ENCODE measurements at places on chromosomes 1 and 21.
A peak's percentile ranks its signal among the peaks of the same experiment; 100 is the strongest.

DNA sequence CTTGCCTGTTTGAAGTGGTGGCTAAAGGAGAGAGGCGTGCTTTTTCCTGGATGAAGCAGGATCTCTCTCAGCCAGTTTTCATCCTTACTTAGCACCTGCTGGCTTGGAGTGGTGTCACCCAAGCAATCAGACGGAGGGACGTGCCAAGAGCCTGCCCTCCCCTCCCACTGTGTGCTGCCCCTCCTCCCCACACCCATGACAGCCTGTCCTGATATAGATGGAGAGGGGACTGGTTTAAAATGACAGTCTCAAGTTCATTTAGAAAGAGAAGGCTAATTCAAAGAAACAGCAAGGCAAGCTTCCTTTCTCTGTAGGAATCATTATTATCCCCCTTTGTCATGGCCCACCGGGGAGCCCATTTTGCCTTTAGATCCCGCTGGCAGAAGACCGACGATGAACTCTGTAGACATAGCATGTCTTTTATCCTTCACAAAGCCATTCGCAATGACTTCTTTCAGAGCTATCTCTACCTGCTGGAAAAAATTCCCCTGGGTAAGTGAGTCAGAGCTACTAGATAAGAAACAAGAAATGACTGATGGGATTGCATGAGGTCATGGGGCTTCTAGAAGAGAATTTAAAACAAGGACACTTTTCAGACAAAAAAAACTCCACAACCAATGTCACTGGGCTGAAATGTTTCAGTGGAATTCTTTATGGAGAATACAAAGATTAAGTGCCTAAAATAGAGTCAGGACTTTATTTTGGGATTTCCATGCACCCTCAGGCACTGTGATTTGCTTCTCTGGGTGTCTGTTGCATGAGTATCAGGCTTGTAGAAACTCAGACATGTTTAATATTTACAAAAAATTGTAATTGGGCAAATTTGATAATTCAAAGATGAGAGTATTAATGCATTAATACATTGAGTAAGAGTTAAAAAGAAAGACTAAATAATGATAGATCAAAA lies at the start of gene NTMT2:
TSS of gene NTMT2 (plus strand) at position 190 of the 907 bp plus-strand sequence. CDS start at position 339, 149 bp downstream.
- no peak for DNase-seq

- peak; percentile 78 for DNase-seq
Observed at GRCh38 chr1:7572654-7573152, 198.4 kb upstream of the VAMP3 start.

DNA sequence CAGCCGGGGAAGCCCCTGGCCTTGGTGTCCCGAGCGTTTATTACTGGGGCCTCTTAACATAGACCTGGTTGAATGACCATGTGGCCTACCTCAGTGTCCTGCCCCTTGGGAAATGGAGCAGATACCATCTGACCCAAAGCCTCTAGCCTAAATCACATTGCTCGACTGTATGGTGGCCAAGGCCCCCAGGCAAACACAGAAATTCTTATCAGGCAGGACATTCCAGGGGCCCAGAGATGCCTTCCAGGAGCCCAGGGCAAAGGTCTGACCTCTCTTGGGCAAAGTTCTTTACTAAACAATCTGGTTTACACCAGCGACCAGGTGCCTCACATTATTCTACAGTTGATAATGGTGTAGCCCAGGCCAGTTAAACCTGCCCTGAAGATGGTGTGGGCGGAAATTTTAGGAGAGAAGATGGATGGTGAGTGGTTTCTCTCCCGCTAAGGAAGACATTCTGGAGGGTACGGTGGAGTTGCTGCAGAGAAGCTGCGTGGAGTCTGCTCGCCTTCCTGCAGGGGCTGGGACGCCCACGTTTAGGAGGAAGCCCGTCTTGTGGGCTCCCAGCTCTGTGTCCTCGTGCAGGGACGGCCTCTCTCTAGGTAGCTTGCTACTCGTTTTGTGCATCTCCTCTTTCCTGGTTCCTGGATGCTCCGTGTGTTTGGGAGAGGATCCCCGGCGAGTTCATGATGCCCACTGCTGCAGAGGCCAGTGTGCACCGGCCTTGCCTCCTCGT lies 21.2 kb downstream of the AJAP1 start:
- DNase-seq = no peak

DNA sequence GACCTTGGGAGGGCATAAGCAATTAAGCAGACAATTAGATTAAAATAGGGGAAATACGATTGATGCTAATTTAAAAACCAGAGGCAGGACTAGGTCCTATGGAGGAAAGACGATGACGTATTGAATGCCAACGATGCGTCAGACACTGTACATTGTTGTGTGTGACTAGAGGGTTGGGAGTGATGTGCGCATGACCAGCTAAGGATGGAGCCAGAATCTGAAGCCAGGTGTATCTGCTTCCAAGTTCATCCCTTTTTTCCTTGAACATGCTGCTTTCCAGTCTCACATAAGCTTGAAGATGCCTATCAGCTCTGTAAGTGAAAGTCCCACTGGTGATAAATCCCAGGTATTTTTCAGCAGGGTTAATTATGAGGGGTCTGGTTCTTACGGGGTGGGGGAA lies 576.2 kb downstream of the MATN1 start:
- no peak for DNase-seq

GRCh38 chr1:95108792-95109191 lies 8.4 kb upstream of the TLCD4 start:
- DNase-seq = no peak

GRCh38 chr1:168031627-168032026 lies 94.8 kb upstream of the MPC2 start:
- no peak for DNase-seq

DNA sequence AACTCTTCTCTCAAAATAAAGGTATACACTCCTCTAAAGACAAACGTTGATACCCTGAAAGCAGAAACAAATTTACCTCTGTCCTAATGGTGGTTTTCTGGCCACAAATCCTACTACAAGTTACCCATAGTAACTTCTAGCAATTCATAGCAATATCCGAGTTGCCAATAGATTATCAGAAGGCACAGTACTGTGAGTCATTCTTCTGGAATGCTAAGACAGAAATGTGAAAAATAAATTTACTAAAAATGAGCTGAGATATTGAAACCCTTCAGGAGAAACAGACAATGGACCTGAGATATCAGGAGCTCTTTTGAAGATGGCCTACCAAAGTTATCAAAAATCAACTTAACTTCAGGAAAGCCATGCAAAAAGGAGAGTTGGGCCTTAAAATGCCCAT lies 715.0 kb upstream of the ADAMTS5 start:
- no peak for DNase-seq

- no peak for DNase-seq
Observed at GRCh38 chr1:78143152-78143551, 97.4 kb downstream of the GIPC2 start.

GRCh38 chr1:213817156-213817555 lies 170.6 kb upstream of the PROX1 start:
- DNase-seq = no peak

- no peak for DNase-seq
Observed at GRCh38 chr21:44253832-44254710, 7.6 kb downstream of the DNMT3L start.

DNA sequence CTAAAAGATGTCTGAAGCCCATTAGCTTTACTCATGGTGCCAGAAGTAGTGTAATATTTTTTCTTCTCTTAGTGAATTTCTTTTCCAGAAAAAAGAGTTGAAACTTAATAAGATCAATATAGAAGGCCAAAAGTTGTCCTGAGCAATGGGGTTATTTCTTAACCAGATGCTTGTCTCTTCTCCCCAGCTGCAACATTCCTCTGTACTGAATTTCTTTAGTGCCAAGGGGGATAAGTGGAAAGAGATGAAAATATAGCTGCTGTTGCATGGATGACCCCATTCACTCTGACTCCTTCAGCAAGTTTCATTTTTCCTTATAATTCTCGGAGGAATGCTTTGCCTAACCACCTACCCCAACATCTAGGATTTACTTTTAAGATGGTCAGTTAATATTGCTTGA lies 675.0 kb downstream of the USP25 start:
- DNase-seq = no peak

- DNase-seq = no peak
Observed at GRCh38 chr1:224632381-224632871, 16.3 kb downstream of the CNIH3 start.

DNA sequence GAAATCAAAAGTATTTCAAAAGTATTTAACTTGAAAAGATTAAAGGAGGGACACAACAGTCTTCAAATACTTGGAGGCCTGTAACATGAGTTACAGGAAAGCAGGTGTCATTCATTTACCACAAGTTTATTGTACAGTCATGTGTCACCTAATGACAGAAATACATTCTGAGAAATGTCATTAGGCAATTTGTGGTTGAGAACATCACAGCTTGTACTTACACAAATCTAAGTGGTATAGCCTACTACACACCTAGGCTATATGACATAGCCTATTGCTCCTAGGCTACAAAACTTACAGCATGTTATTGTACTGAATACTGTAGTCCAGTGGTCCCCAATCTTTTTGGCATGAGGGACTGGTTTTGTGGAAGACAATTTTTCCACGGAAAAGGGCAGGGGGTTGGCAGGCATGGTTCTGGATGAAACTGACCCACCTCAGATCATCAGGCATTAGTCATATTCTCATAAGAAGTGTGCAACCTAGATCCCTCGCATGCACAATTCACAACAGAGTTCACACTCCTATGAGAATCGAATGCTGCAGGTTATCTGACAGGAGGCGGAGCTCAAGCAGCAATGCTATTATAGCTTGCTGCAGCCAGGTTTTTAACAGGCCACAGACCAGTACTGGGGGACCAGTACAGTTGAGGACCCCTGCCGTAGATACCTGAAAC lies 25.0 kb upstream of the PHTF1 start:
- DNase-seq = peak; percentile 28

- no peak for DNase-seq
Observed at GRCh38 chr1:217274927-217275654, 355.8 kb downstream of the GPATCH2 start.

DNA sequence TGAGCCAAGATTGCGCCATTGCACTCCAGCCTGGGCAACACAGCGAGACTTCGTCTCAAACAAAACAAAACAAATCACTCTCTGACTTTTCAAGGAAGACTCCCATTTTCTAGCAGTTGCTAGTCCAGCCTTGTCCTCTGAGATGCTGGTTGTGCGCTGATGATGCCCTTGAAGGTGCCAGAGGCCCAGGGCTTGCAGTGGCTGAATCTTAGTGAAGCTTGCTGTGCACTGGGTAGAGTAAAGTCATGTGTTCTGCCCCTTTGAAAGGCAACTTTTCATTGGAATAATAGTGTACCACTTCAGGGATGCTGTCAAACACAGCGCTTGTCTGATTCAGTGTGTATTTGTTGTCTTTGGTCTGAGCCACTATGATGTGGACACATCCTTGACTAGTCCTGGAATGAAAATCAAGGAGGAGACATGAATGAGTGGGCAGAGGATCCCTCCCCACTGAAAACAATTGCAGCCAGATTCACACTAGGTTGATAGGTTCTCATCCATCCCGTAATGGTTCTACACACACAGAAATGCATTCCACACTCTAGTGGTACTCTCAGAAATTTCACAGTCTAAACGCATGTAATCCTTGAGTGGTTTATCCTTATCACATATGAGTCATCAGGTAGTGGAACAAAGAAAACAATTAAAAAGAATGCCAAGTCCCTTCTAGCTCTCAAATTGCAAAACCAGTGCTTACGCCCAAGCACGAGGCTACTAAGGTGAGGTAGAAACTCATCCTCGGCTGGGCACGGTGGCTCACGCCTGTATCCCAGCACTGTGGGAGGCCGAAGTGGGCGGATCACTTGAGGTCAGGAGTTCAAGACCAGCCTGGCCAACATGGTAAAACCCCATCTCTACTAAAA lies 17.8 kb upstream of the TDRD10 start:
- DNase-seq = no peak

DNA sequence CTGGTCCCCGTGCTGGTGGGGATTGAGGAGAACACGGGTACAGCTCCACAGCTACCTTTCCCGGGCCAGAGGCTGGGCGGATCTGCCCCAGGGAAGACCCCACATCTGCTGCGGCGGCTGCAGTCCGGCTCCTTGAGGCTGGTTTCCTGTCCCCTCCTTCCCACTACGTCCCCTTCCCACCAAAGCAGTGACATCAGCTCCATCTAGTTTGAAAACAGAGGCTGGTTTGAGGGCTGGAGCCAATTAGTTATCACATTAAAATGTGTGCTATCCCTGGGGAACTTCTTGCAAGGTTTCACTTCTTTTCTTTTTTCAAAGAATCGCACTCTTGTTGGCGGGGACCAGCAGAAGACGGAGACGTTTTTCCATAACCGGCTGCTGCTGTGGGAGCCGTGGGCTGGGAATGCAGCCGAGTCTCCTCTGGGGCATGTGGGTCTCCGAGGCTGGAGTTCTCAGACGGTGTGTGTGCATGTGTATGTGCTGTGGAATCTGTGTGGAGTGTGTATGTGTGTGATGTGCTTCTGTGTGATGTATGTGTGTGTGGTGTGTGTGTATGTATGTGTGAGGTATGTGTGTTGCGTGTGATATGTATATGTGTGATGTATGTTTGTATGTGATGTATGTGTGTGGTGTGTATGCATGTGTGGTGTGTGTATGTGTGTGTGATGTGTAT lies 8.9 kb upstream of the PCBP3 start:
- no peak for DNase-seq

DNA sequence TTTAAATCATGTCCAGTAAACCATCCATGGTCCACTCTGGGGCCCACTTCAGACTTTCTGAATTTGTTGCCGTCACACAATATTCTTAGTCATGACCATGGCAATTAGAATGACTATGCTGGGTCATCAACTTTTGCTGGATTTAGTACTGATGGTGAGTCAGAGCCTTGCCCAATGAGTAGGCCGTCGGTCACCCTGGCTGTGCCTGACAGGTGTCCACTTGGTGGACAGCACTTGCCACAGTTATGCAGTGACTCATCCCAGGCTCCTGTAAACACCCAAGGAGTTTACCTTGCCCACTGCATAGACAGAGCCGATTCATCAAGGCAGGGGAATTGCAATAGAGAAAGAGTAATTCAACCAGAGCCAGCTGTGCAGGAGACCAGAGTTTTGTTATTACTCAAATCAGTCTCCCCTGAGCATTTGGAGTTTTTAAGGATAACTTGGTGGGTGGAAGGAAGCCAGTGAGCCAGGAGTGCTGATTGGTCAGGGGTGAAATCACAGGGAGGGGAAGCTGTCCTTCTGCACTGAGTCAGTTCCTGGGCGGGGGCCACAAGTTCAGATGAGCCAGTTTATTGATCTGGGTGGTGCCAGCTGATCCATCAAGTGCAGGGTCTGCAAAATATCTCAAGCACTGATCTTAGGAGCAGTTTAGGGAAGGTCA lies 333.8 kb downstream of the PTPRU start:
- DNase-seq = no peak

- no peak for DNase-seq
Observed at GRCh38 chr1:228415221-228415620, 1.4 kb downstream of the TRIM17 start.

- DNase-seq = no peak
Observed at GRCh38 chr1:79859212-79859948, 852.9 kb upstream of the ADGRL4 start.

- peak; percentile 64 for DNase-seq
Observed at GRCh38 chr1:27598902-27599528, 4.9 kb downstream of the AHDC1 start.

DNA sequence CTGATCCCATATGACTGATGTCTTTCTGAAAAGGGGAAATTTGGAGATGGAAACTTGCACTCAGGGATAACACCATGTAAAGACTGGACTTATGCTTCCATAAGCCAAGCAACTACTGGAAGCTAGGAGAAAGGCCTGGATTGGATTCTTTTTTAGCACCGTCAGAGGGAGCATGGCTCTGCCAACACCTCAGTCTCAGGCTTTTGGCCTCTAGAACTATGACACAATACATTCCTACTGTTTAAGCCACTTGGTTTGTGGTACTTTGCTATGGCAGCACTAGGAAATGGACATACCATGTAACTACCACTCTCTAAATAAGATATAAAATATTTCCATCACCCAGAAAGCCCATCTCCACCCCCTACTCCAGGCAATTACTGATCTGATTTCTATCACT lies 139.7 kb downstream of the CYYR1 start:
- no peak for DNase-seq

GRCh38 chr1:177171536-177172123 lies 872 bp downstream of the BRINP2 start:
- no peak for DNase-seq
